ENCODE measurements at places on chromosomes 6 and 20.

GRCh38 chr6:41741625-41742490, 5.3 kb downstream of the PGC start:
- DNase-seq: no peak

DNA sequence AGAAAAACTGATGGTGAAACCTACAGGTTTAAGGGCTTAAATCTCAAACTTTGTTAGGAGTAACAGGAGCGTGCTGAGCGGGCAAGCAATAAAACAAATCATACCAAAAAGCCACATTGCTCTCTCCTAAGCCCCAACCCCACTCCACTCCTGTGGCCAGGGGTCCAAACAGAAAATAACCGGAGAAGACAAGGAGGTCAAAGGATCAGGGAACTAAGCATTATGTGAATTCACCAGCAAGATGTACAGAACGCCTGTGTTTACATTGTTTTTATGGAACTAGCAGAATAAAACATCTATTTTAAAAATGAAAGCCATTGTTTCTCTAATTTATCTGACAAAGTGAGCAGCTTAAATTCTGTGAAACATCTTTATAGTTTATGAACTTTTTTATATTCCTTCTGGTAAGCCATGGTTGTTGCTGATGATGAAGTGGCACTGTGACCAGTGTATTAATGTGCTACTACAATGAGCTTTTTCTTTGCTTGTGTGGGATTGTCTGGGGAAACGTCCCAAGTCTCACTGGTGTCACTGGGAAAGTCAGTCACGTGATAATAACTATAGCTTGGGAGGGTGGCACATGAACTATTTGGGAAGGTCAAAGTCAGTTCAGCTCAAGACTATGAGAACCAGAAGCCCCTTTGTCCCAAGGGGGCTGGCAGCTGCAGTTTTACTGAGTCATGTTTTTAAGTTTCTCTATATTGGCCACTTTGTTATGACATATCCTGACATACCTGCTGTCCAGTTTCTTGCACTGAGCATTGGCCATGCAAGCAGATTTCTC, 9.8 kb downstream of the FAM210B start:
- no peak for DNase-seq

GRCh38 chr6:93021235-93021915, 398.0 kb downstream of the EPHA7 start:
- DNase-seq: no peak

- no peak for DNase-seq
Measured at GRCh38 chr20:3904224-3904623, 15.0 kb downstream of the PANK2 start.

GRCh38 chr20:32510601-32511357, 74.4 kb downstream of the NOL4L start:
- DNase-seq: no peak

- no peak for DNase-seq
Measured at GRCh38 chr6:68134796-68135195, 500.3 kb upstream of the ADGRB3 start.

- DNase-seq: no peak
Measured at GRCh38 chr6:64955435-64955848, 751.6 kb downstream of the EYS start.

GRCh38 chr20:60203451-60203850, 245.2 kb downstream of the CDH26 start:
- DNase-seq: no peak

DNA sequence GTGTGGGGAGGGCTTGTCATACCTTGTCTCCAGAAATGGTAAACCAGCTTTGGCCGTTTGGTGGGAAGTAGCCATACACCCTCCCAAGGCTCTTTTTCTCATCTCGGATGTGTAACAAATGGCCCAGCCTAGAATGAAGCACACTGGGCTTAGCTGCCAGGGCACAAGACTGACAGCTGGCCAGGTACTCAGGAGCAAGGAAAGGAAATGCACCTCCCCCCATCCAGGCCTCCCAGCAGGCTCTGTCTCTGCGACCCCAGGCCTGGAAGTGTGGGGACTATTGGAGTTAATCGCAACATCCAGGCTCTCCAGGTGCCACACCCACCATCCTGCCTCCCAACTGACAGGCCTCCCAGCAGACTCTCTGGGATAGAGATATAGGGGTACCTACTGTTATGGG, 43.0 kb downstream of the MRS2 start:
- no peak for DNase-seq

GRCh38 chr6:100230953-100231316, 233.8 kb downstream of the SIM1 start:
- DNase-seq: no peak

GRCh38 chr6:14695579-14695978, 550.3 kb upstream of the JARID2 start:
- no peak for DNase-seq

GRCh38 chr20:57409672-57410397, 18.6 kb downstream of the RBM38 start:
- DNase-seq: no peak

DNA sequence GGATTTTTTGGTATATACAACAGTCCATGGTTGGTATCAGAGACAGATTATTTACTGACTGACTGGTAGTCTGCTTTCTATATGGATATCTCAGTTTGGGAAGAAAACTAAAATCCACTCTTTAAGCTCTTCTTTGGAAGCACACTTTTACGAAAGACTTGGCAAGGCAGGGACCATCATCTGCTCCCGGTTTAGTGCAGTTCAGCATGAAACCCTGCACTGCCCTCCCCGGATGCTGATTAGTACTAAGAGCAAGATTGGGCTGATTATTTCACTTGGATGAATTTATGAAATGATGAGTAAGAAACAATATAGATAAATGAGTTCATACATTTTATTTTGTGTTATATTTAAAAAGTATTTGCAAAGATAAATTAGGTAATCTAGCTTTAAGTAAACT, 56.3 kb downstream of the RGS17 start:
- DNase-seq: no peak

GRCh38 chr20:39318911-39319310, 356.8 kb downstream of the DHX35 start:
- no peak for DNase-seq

DNA sequence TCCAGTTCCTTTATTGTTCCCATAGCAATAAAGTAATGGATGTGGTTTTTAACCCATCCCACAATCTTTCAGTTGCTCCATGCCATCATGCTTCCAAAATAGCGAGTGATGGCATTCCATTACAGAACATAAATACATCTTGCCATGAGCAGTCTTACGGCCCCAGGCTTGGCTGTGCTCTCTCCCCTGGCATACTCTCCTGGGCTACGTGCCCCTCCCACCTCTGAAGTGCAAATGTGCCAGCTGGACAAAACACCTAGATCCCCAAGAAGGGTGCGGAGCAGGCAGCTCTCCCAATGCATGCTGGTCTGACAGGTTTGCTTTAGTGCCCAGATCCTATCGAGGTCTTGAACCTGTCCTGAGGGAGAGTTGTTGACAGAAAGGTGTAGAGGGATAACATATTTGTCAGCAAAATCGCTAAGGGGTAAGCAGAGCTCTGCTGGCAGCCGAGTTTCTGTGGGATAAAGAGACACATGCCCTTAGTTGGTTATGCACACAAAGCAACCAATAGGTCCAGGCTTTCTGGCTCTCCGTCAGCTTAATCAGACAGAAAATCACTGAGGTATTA, 43.9 kb upstream of the PAX1 start:
- no peak for DNase-seq

GRCh38 chr6:165726290-165726875, 63.3 kb upstream of the PDE10A start:
- DNase-seq: no peak

- DNase-seq: no peak
Measured at GRCh38 chr20:14604143-14604542, 266.7 kb upstream of the FLRT3 start.
